ENCODE measurements at places on chromosomes 2 and 18.

- DNase-seq, result no peak
These were observed 270.4 kb upstream of the TMEFF2 start for GRCh38 chr2:192465141-192465540.

GRCh38 chr18:72329533-72329932, 214.6 kb downstream of the CBLN2 start:
- DNase-seq, result no peak

- DNase-seq, result no peak
These were observed 266.8 kb downstream of the NDUFA10 start for GRCh38 chr2:239758279-239758877.

- DNase-seq, result no peak
These were observed 21.6 kb downstream of the EIPR1 start for GRCh38 chr2:3355951-3356569.

GRCh38 chr2:79355569-79355968, 157.3 kb upstream of the CTNNA2 start:
- DNase-seq, result no peak

- peak; percentile 55 for DNase-seq
These were observed 89.6 kb downstream of the UXS1 start for GRCh38 chr2:106104332-106105062.

DNA sequence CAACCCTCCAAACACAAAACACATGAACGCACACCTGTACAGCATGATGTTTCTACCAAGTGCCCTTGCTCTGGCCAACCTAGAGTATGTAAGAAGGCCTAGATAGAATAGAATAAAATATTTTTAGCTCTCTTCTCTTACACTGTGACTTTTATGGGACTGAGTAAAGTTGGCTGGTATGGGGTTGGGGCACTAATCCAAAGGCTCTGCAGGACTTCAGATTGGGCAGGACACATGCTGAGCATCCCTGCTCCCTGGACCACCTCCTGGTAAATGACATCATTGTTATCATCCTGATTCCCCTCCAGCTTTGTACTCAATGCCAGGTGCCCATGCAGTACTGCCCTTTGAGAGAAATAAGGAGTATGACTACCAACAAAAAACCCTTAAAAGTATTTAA, 322.2 kb downstream of the SLC8A1 start:
- no peak for DNase-seq

DNA sequence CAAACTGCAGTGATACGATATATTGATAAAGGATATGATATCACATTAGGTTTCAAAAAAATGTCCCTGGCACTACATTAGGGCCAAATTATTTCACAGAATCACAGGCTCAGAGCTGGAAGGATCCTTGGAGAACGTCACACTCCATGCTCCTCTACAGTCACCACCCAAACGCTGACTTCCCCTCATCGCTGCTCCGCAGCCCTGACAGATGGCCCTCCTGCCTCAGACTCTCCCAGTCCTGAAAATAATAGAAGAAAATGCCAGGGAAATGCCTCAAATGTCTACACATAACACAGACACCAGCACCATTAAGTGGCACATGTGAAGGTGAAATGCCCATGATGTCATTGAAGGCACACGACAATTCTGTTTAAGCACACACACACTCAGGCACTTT, 72.0 kb downstream of the ZNF521 start:
- DNase-seq, result no peak

- DNase-seq, result no peak
These were observed 27.2 kb upstream of the LPIN2 start for GRCh38 chr18:3040173-3040572.

GRCh38 chr2:20501974-20502373, 55.1 kb downstream of the RHOB start:
- no peak for DNase-seq

DNA sequence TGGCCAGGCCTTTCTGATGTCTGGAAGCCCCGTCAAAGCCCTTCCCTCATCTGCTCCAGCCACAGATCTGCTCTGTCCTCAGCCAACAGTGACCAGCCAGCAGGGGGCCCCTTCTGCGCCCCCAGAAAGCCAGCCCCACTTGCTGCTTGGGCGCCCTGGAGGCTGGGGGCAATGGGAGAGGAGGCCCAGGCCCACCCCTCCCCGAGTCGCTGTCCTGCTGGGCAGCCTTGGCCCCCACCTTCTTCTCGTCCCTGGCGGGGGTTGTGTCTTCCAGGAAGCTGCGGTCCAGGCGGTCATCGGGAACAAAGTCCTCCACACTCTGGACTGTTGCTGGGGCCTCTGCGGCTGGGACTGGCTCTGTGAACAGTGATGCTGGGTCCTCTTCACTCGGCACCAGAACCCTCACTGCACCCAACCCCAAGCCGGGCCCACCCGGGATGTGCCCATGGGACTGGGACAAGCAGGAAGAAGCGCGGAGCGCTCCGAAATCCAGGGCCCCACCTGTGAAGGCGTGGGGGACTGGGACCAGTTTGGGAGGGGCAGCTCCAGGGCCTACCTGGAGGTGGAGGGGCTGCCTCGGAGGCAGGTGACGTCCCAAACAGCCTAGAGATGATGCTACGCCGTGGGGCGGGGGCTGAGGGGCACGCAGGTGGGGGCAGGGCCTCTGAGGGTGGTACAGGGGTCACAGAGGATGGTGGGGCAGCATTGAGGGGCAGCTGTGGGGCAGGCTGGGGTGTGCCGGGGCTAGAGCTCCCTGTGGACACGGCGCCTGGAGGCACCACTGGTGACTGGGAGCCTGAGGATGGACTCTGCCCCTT, 257.6 kb downstream of the ANKRD30B start:
- DNase-seq, result no peak

GRCh38 chr2:215970425-215970824, 42.9 kb downstream of the MREG start:
- DNase-seq, result no peak

- no peak for DNase-seq
These were observed 451.3 kb upstream of the VWC2L start for GRCh38 chr2:213959589-213959988.

GRCh38 chr2:39194686-39195085, 49.1 kb downstream of the CDKL4 start:
- DNase-seq, result no peak

DNA sequence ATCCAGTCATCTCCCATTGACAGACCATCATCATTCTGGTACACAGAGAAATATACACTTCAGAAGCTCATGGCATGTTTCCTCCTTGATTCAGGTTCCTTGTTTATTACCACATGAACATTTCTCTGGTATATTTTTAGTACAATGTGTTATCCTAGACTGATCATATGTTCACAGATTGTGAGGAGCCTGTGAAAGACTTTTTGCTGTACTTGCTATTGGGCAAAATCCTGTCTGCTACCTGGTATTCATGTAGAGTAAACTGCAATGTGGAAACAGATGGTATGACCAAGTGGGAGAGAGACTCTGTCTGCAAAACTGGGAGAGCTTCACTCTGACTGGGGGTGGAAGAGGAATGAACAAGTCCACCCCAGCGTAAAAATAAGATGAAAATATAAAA, 657.2 kb downstream of the IRS1 start:
- DNase-seq, result no peak

GRCh38 chr2:208326016-208326415, 60.0 kb downstream of the PIKFYVE start:
- DNase-seq, result no peak

- DNase-seq, result no peak
These were observed 361.2 kb downstream of the FSIP2 start for GRCh38 chr2:186099826-186100225.

DNA sequence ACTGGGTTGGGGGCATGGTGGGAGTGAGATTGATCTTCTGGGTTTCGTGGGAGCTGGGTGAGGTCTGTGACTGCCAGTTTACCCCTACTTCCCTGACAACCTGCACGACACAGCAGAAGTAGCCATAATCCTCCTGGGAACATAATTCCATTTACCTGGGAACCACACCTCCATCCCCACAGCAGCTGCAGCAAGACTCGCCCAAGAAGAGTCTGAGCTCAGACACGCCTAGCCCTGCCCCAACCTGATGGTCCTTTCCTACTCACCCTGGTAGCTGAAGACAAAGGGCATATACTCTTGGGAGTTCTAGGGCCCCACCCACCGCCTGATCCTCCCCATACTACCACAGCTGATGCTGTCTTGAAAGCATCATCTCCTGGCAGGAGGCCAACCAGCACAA, 43.8 kb downstream of the FLACC1 start:
- no peak for DNase-seq

DNA sequence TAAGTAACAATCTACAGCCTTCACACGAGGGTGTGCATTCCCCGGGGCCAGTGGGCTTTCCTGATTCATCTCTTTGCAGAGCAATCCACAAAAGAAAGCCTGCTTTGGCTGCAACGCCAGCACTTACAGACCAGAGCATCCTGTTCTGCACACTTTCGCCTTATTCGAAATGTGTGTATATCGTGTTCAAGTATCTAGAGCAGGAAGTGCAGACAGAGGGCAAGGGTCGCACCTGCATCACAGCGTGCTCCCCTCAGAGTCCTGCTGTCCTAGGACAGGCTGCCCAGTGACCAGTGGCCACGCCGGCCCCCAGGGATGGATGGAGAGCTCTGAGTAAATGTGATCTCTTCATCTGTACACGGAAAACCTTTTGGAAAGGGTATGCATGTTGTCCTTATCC, 264.3 kb downstream of the ZNF516 start:
- DNase-seq, result no peak

Measured in T-helper 2 cell (primary cell).